ENCODE measurements at places on chromosomes 1 and 21.

DNA sequence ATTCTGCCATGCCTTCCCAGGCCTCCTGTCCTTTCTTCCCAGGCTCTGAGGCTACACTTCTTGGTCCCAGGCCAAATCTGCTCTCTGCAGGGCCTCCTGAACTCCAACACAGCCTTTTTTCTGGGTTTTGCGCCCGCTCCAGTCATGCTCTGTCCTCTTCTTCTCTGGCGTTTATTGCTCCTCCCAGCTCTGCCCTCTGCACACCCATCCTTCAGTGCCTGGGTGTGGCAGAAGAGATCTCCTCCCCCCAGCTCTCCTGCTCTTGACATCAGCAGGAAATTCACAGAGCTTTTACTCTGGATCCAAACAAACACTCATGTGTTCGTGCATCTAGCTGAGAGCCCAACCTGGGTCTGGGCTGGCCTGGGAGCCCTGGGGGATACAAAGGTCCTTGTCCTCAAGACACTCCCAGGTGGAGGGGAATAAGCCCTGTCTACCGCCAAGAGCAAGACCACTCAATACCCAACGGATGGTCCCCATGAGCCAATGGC, 22.9 kb upstream of the EPS8L3 start:
- no peak for DNase-seq

DNA sequence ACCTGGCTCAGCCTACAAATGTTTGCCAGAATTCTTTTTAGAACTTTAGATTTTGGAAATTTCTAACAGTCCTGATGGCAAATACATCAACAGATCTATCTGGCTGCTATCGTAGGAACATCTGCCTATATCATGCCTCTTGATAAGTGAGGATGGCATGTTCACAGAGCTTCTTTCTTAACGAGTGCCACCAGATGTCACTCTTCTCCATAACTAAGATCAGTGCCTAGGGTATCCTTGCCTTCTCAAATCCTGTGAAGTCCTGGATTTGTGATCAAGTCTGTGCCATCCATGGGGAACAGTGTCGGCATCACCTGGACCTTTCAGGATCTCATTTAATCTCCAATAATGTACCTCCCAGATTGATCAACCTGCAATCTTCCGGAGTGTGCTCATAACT, 36.5 kb upstream of the CD5L start:
- no peak for DNase-seq

DNA sequence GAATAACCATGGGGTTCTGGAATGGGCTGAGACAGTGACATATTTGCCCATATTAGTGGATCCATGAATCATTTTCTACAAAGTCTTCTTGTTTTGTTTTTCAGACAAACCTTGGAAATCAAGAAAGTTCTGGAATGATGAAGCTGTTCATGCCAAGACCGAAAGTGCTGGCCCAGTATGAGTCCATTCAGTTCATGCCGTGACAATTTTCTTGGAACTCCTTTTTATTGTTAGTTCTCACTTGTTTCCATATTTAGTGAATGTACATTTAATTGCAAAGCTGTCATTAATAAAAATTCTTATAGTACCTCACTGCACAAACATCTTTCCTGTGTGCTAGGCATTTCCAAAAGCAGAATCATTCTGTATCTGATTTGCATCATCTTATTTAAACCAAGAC, 100.6 kb upstream of the KCNJ15 start:
- no peak for DNase-seq

DNA sequence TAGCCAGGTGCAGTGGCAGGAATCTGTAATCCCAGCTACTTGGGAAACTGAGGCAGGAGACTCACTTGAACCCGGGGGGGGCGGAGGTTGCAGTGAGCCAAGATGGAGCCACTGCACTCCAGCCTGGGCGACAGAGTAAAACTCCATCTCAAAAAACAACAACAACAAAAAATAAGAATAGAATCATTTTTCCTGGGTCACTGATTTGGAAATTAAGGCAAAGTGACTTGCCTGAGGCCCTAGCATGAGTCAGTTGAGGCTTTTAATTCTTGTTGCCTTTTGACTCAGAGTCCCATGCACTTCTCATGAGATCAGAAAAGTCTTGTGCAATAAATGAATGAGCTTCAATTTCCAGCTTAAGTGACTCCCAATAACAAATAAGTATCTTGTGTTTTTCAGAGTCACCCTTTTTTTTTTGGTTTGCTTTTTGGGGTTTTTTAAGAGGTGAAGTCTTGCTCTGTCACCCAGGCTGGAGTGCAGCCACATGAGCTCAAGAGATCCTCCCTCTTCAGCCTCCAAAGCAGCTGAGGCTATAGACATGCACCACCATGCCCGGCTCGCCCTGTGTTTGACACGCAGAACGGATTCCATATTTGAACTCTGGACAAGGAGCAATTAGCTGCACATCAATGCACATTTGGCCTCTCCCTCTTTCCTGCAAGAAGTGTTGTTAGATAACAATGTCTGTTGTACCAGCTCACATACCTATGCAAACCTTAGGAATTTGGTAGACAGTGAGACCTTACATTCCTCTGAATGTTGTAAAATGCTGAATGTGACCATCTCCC, 3.4 kb upstream of the PLEKHM2 start:
- DNase-seq, result no peak

- no peak for DNase-seq
Observed at GRCh38 chr1:229221106-229222019, 49.5 kb upstream of the RAB4A start.

GRCh38 chr1:33286451-33287185, 30.3 kb downstream of the ZNF362 start:
- DNase-seq, result no peak

GRCh38 chr1:34683616-34684015, 71.2 kb upstream of the GJB5 start:
- DNase-seq, result no peak

GRCh38 chr1:32886004-32886827, at the start of gene HPCA:
HPCA (plus strand) TSS chr1:32886491; CDS start chr1:32888899, 2,408 bp downstream.
- DNase-seq, result no peak

DNA sequence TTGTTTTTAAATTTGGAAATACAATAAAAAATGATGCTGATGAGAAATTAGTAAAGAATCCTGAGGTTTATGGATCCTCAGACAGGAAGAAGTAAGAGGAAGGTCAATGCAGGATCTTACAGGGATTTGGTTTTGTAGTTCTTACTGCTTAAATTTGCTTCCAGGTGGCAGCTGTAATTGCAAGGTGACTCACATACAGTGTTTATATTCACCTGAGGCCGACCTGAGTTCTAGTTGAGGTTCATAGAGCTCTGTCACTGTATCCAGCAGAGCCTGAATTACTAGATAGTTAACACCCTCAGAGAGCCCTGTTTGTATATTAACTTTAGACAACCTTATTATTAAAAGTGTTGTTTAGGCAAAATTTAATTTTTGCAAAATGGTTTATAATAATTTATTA, 1.4 kb upstream of the WDR26 start:
- no peak for DNase-seq

GRCh38 chr1:90879281-90879680, 142.6 kb downstream of the ZNF644 start:
- no peak for DNase-seq

- DNase-seq, result no peak
Observed at GRCh38 chr1:119884711-119885110, 11.6 kb downstream of the ADAM30 start.

DNA sequence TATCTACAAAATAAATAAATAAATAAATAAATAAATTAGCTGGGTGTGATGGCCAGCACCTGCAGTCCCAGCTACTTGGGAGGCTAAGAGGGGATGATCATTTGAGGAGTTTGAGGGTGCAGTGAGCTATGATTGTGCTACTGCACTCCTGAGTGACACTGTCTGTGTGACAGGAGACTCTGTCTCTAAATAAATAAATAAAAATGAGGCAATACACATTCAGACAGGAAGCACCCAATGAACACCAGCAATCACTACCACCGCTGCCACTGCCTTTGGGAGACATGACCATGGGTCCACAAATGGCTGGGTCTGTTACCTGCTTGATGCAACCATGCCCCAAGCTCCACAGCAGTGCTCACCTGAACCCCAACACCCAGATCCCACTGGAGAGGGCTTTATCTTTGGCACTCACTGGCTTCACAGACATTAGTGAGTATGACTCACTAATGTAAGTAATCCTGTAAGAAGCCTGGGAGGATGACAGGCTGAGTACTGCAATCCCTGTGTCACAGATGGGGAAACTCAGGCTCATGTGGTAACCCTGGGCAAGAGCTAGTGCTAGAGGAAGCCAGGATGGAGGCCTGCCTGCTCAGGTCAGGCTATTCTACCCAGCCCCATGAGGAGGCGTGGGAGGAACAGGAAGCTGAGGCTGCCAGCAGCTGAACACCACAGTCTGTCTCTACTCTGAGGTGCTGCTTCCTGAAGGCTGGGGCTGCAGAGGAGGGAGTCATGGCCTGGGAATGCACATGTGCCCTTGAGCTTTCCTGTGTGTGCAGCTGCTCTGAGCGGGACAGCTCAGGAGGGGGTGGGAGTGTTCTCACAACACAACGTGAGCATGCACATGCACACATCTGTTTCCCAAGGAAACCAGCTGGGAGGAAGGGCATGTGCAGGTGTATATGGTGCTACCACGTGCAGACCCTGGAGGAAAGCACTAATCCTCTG, 43.0 kb downstream of the SLC9A1 start:
- peak; percentile 25 for DNase-seq

DNA sequence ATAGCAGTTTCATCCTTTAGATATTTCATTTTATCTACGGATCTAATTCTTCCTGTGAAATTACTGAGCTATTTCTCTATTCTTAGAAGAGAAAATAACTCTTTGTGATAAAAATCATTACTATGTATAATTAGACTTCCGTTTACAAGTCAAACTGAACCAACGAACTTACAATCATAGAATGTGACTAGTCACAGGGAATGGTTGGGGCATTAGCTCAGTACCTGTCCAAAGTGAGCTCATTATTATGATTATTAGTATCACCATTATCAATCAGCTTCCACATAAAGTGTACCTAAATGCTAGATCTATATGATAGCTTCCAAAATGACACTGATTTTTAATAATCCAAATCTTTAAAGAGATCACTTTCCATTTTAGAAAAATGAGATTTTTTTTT, 12.5 kb downstream of the AMY2B start:
- DNase-seq, result no peak

DNA sequence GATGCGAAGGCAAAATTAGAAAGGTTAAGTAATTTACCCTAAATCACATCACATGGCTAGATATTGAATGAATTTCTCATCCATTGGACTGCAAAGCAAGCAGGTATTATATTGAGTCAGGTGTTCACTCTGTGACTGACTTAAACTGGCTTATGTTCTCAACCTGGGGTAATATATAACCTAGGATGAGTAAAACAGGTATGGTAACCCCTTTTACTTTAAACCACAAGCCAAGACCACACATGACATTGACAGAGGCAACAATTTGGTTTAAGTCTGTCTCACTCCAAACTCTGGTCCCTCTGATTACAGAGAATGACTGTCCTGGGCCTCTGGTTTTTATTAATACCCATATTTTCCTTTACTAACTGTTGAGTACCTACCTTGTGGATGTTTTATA, 33.3 kb downstream of the MAEL start:
- DNase-seq, result no peak

GRCh38 chr1:240888787-240889048, 276.8 kb upstream of the GREM2 start:
- DNase-seq, result no peak

DNA sequence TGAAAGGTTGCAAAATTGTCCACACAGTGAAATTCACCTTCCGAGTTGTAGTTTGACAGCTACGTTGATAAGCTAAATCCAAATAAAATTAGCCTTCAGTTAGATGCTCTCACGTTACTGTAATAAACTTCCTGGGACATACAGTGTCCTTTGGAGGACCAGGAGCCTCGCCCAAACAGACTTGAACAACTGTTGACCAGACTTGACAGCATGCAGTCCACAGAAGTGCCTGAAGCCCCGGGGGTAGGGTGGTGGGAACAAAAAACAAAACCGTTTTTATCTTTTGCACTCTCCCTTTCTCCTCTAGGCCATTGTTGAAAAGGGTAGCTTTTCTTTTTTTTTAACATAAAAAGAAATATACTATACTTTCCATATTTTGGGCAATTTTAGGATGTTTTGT, 172.8 kb upstream of the SAMSN1 start:
- no peak for DNase-seq

DNA sequence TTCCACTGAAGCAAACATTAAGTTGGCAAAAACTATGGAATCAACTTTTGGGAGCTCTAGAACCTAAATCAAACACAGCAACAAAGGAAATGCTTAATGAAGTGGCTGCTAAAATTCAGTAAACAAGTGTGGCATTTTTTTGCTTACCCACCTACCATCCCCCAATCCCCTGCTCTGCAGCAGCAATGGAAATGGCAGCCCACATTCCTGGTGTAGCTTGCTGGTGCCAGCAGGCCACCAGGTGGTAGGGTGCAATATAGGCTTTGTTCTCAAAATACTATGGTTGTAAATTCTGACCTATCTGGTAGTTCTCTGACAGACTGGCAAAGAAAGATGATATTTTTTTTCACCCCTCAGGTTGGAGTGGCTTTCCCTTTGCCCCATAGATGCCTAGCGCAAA, 42.8 kb downstream of the SHCBP1L start:
- no peak for DNase-seq

DNA sequence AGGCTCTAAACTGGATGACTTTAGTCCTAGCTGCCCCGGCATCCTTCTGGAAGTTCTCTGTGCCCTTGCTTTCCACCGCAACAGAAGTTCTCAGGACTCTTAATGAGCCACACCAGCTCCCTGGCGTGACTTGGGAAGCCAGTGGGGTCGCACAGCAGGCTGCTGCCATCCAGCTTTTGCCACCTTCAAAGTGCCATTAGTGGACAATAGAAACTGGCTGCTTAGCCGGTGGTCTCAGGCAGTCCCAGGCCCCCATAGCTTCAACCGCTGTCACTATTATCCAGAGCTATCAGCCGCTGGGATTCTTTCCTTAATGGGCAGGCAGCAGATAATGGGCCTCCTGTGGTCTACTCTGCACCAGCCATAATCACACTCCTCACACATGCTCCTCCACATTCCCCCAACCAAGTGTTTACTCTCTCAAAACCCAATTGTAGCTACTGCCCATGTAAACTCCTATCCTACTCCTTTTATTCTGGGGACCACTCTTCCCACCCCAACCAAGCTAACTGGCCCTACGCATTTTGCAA, 37.3 kb downstream of the PLEKHA6 start:
- DNase-seq, result no peak

- peak; percentile 14 for DNase-seq
Observed at GRCh38 chr1:28737307-28738132, 780 bp downstream of the YTHDF2 start.

GRCh38 chr21:32514275-32515055, 70.9 kb downstream of the TCP10L start:
- no peak for DNase-seq

- no peak for DNase-seq
Observed at GRCh38 chr1:212979340-212980122, 29.2 kb downstream of the VASH2 start.

GRCh38 chr21:14285147-14285761, 69.3 kb downstream of the RBM11 start:
- no peak for DNase-seq

- DNase-seq, result no peak
Observed at GRCh38 chr1:197800379-197801110, 25.3 kb upstream of the DENND1B start.

DNA sequence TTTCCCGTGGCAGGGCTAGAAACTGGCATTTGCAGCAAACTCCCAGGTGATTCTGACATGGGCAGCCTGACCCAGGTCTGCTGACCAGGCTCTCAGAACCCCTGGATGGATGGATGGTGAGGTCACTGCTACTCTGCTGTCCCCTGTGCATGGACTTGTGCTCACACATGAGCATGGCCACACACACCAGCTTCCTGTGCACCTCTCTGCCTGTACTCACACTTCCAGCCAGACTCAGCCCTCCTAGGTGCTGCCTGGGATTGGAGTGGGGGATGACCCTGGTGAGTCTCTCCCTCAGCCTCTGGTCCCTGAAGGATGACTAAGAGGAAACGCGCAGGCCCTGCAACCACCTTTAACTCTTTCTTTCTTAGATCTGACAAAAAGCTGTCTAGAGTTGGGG, 361.1 kb downstream of the HHAT start:
- DNase-seq, result no peak
